ENCODE measurements at places on chromosomes 5 and 9. TPM values are rescaled to one million over a fixed set of nuclear protein-coding genes. Genes with fewer than 3 reads are reported as not detected.

The HSPB3 gene
- total RNA-seq, result not detected

The GABRG2 gene
- total RNA-seq, result not detected

The NR2F1-AS1 gene
- 4.0 TPM for total RNA-seq

The HTR4 gene
- total RNA-seq, result not detected

The ADRB2 gene
- 0.51 TPM for total RNA-seq

The C1QTNF2 gene
- total RNA-seq, result not detected

The ACOT12 gene
- total RNA-seq, result not detected
